ENCODE measurements at places on chromosomes 2 and 18. TPM values are rescaled to one million over a fixed set of nuclear protein-coding genes. Genes with fewer than 3 reads are reported as not detected.

- peak; percentile 45 for DNase-seq
Observed at GRCh38 chr2:204691911-204692510, 146.7 kb downstream of the PARD3B start.

DNA sequence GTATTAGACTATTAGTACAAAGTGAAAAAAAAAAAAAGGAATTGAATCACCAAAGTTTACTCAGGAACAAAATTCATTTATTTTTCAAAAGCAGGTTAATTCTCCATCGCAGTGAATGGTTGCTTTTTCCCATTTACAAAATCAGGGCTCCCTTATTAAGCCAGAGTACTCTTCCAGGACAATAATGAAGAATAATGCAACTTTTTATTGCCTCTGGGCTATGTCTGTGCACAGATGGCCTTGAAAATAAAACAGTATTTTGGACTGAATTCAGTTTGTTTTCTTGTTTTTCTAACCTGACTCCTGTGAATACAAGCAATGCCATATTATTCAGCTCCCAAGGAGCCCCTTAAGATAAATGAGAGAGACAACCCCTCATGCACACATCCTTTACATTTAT lies 246.8 kb downstream of the KCNS3 start:
- no peak for DNase-seq

DNA sequence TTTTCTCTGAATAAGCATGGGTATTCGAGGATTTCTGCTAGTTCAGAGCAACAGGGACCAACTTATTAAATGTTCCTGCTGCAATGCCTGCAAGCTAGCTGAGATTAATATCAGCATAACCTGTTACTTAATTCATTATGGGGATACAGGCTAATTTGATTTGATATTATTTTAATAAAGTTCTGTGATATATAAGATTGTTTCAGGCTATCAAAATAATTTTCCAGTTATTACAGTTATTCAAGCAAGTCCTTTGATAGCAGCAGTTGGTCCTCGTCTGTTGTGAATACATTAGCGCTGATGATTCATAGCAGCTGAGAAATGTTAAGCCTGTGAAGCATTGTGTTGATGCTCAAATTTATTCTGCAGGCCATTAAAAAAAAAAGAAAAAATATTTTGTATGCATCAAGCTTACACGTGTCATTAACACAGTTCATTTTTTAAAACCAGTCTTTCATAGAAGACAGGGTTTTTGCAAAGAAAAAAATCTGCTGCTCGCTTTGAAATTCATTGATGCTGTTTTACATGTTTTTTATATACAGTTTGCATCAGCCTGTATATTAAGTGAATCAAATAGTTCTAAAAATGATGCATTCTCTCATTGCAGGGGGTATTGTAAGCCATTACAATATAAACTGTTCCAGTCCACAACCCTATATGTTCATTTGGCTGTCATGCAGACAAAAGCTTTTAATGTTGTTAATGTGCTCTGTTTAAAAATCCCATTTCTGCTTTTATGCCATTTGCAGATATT lies 482.5 kb downstream of the BCL11A start:
- no peak for DNase-seq

DNA sequence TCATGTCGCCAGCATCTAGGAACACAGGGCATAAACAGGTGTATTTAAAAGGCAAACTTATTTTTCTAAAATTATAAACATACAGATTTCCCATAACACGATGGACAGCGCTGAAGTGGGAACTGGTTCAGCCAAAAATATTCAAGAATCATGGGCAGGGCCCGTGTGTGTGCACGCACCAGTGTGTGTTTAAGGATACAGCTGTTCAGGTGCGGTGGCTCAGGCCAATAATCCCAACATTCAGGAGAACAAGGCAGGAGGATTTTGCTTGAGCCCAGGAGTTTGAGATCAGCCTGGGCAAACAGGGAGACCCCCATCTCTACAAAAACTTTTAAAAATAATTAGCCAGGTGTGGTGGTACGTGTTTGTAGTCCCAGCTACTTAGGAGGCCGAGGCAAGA lies 288.6 kb upstream of the HDAC4 start:
- no peak for DNase-seq

GRCh38 chr2:57884281-57884680 lies 162.3 kb upstream of the VRK2 start:
- no peak for DNase-seq

GRCh38 chr2:145284551-145284950 lies 764.6 kb upstream of the ZEB2 start:
- no peak for DNase-seq

- DNase-seq, result no peak
Observed at GRCh38 chr18:48002933-48003365, 72.5 kb upstream of the SMAD2 start.

GRCh38 chr18:3447068-3447894 lies 2.7 kb upstream of the TGIF1 start:
- DNase-seq, result no peak

GRCh38 chr2:144452169-144452988 lies 67.5 kb downstream of the ZEB2 start:
- no peak for DNase-seq

DNA sequence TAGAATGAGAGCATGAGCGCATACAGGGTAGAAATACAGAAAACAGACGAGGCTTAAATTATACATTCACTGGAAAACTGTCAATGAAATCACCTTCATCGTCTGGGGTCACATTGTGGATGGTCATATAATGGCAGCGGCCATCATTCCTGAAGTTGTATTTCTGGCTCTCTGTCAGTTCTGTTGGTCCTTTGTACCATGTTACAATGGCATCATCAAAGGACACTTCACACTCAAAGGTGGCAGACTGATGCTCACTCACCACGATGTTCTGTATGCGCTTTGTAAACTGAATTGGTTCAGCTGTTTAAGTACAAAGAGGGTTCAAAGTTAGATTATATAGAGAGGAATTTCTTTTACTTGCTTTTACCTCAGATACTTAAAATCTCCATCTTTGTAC lies 104.9 kb downstream of the TTN start:
- DNase-seq, result no peak

GRCh38 chr18:75075016-75075305 lies 134.0 kb downstream of the PTGR3 start:
- no peak for DNase-seq

DNA sequence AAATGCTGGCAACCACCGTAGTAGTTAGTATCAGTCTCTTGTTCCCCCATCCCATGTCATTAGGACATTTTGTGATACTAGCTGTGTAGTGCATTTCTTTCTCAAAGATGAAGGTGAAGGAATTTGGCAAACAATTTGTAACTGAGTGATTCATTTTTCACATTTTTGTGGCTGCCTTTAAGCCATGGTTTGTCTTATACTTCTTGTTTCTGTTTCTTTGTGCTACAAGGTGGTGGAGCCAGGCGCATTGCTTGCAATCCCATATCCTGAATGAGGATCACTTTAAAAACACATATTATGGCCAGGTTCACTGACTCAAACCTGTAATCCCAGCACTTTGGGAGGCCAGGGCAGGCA lies 40.6 kb downstream of the GPD2 start:
- no peak for DNase-seq

DNA sequence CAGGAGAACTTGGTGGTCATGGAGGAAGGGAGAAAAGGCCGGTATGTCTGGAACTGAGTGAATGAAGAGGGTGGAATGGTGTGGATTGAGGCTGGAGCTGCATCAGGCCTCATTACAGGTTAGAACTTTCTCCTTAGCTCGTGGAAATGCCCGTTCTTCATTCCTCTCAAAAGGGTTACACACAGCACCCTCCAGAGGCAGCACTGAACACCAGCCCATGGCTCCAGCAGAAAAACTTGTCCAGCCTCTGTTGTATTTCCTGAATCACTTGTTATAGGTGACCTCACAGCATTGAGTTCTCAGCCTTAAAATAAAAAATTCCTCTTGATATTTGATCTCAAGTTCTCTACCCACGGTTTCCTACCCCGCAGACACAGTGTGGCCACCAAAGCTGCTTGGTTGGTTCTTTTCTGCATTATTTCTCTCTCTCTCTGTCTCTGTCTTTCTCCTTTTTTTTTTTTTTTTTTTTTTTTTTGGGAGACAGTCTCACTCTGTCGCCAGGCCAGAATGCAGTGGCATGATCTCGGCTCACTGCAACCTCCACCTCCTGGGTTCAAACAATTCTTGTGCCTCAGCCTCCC lies 89.6 kb downstream of the ITGB1BP1 start:
- DNase-seq, result peak; percentile 33

- DNase-seq, result no peak
Observed at GRCh38 chr2:28448793-28449100, 47.1 kb upstream of the PLB1 start.

GRCh38 chr2:120343433-120344105 lies 2.4 kb upstream of the INHBB start:
- DNase-seq, result peak; percentile 57

DNA sequence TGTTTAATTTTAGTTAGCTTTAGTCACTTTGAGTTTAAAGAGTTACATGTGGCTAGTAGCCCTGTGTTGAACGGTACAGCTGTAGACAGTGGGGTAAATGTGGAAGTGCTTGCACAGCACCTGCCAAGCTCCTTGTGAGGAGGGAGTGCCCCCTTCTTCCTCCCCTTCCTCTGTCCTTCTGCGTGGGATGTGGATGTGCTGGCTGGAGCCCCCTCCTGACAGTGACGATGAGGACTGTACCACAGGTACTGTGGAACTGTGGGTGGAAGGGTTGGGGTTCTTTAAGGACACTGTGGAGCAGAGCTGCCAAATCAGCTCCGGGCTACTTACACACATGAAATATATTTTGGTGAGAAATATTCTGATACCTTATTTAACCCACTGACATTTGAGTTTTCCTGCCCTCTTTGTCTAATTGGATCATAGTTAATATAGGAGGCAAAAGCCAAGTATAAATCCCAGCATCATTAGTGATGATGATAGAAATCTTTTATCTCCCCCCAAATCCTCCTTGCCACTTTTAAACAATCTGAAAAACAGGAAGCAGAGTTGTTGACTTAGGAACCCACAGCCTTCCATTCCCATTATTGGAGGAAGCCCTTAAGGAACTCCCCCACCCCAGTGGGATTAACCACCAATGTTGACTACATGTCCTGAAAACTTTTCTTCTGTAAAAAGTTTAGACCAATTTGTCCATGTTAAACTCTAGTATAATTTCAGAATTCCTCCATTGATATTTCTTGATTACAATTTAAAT lies 181.3 kb downstream of the PTPRM start:
- no peak for DNase-seq

- DNase-seq, result no peak
Observed at GRCh38 chr2:36338827-36339145, 16.8 kb upstream of the CRIM1 start.

- no peak for DNase-seq
Observed at GRCh38 chr18:61348230-61348629, 15.0 kb downstream of the CDH20 start.

GRCh38 chr2:96534701-96535181 lies 1.8 kb upstream of the ARID5A start:
- no peak for DNase-seq

GRCh38 chr2:172870396-172870795 lies 134.8 kb downstream of the RAPGEF4 start:
- no peak for DNase-seq

DNA sequence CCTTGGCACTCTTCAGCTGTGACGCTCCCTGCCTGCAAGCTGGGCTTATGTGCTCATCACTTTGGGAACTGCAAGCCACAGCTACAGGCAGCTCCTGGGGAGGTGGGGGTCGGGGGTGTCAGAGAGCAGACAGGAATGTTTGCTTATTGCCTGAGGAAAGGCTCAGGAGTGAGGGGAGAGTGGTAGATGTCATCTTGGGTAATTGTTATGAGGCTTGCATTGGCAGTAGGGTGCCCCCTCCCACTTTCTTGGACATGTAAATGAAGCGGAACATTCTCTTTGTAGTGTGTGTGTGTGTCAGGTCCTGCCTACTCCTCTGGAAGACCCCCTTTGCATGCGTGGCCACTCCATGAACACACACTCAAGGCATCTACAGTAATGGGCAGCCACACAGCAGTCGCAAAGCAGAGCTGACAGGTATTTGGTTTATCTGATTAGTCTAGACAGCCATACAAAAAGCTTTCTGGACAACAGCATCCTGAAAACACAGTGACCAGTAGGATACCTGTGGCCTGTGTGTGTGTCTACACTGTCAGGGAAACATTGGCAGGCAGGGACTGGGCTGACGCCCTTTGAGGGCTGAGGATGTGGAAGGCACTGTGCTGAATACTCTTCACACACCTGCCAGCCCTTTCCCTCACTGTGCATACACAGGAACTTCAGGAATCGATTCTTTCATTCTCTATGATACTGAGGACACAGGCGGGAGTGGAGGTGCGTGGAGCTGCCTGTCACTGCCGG lies 17.1 kb upstream of the MC2R start:
- DNase-seq, result no peak

DNA sequence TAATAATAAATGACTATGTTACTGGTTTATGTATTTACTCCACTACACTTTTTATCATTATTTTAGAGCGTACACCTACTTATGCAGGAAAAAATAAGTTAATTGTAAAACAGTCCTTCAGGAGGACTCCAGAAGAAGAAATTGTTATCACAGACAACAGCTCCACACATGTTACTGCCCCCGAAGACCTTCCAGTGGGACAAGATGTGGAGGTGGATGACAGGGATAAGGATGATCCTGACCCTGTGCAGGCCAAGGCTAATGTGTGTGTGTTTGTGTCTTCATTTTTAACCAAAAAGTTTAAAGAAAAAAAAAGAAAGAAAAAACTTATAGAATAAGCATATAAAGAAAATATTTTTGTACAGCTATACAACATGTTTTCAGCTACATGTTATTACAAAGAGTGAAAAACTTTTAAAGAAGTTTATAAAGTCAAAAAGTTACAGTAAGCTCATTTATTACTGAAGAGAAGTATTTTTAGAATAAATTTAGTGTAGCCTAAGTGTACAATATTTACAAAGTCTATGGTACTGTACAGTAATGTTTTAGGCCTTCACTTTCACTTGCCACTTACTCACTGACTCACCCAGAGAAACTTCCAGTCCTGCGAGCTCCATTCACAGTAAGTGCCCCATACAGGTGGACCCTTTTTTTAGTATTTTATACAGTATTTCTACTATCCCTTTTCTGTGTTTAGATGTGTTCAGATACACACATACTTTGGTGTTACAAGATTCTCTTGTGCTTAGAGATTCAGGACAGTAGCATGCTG lies 7.5 kb downstream of the TGFBRAP1 start:
- no peak for DNase-seq

GRCh38 chr2:239245872-239246721 lies 154.7 kb downstream of the HDAC4 start:
- DNase-seq, result no peak

- DNase-seq, result no peak
Observed at GRCh38 chr2:213238753-213239495, 45.3 kb upstream of the SPAG16 start.

GRCh38 chr2:121052521-121052920 lies 232.5 kb downstream of the TFCP2L1 start:
- DNase-seq, result no peak

DNA sequence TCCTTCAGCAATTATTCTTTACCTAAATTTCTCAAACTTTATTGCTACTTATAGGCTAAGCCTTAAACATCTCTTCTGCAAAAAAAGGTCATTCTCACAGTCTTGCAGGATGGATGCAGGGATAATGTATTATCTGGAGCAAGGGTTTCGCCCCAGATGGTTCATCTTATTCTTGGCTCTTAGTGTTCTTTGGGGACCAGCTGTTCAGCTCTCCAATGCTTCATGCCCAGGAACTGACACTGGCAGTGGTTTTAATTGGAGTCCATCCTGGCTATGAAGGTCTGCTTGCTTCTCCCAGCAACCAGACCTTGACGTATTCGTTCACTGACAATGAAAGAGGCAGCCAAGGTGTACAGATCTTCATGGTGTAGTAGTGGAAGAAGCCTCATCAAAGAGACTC lies 331.9 kb downstream of the SLC8A1 start:
- no peak for DNase-seq

Gene DRC1
- 1.6 TPM for polyA plus RNA-seq

Gene SERPINB13
- polyA plus RNA-seq, result not detected

Gene GALNT14
- 40.9 TPM for polyA plus RNA-seq

Gene C2orf78
- not detected for polyA plus RNA-seq

Gene LRRC30
- 0.65 TPM for polyA plus RNA-seq

Gene LOXHD1
- polyA plus RNA-seq, result 0.83 TPM

Data from renal cortex interstitium (tissue), 15 donors.